ENCODE measurements at places on chromosomes 7 and 10.

- DNase-seq = no peak
Measured at GRCh38 chr7:67267914-67268313, 271.3 kb downstream of the TYW1 start.

DNA sequence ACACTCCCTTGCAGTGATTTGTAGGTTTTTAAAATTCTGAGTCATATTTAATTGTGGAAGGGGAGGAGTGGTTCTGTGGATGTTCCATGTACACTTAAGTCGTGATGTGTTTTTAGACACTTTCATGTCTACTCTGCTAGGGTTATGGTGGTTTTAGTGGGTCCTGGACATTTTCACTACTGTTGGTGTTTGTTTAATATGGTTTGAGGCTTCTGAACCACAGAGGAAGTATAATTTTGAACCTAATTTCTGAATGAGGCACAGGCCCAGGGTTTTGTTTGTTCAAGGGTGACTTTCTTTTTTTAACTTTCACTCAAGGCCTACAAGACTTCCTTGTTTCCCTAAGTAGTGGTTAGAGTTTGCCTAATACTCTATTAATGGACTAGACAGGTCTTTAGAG, 13.3 kb downstream of the SLC26A5 start:
- DNase-seq = no peak

- DNase-seq = no peak
Measured at GRCh38 chr7:143237366-143237765, 15.5 kb downstream of the TAS2R40 start.

DNA sequence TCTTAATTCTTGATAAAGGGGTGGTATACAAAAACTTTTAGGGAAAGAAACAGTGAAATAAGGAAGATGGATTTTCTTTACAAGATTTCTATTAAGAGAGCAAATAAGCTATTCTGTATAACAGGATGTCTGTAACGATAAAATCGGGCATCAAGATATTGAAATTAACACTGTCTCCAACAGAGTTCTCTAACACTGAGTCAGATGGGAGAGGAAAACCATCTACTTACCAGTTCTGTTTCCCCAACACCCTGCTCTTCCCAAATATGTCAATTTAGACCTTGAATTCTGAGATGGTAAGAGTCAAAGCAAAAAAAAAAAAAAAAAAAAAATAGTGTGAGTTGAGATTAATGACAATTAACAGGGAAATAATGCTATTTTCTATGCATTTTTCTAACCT, 23.0 kb downstream of the SMURF1 start:
- no peak for DNase-seq

GRCh38 chr10:69577268-69578232, 4.3 kb upstream of the NEUROG3 start:
- DNase-seq = no peak

GRCh38 chr7:151865070-151865670, 11.7 kb downstream of the PRKAG2 start:
- no peak for DNase-seq

GRCh38 chr7:104137971-104138370, 69.8 kb downstream of the ORC5 start:
- no peak for DNase-seq

DNA sequence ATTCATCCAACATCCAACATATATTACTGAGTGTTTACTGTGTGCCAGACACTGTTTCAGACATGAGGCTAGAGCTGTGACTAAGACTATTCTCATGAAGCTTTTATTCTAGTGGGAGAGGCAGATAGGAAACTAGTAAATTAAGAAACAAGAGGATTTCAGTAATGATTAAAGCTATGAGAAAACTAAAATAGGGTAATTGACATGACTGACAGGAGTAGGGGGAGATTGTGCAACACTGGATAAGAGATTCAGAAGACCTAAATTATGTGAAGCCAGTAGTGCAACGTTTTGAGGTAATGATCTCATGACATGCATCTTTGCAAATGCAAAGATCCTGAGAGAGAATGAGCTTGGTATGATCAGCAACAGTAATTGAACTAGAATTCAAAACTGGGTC, 48.6 kb upstream of the MKLN1 start:
- no peak for DNase-seq

DNA sequence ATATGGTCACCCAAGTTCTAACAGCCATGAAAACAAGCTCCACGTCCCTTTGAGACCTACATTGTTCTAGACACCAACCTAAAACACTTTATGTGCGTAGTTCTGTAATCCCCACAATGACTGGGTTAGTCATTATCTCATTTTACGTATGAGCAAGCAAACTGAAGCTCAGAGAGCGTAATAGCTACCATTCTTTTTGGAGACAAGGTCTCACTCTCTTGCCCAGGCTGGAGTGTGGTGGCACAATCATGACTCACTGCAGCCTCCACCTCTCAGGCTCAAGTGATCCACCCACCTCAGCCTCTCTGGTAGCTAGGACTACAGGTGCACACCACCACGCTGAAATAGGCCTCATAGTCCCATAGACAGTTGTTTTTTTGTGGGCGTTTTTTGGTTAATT, 10.5 kb downstream of the DAGLB start:
- DNase-seq = no peak

- DNase-seq = no peak
Measured at GRCh38 chr10:90790422-90790821, 67.4 kb downstream of the HTR7 start.

- DNase-seq = no peak
Measured at GRCh38 chr10:103448746-103449145, 3.4 kb downstream of the CALHM2 start.

DNA sequence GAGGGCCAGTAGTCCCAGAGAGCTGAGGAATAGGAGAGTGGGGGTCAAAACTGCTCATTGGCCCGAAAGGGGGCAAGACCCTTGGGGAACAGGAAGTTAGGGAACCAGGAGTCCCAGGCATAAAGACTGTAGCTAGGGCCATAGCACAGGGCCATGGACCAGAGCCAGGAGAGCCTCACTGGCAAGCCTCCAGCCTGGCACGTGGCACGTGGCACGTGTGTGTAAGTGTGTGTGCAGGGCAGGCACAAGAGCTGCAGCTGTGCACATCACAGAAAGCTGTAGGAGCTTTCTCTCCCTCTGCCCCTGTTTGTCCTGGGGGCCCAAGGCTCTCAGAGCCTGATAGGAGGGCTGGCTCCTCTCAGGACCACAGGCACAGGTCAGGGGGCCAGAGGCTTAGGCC, 47.8 kb upstream of the SLF2 start:
- DNase-seq = no peak

DNA sequence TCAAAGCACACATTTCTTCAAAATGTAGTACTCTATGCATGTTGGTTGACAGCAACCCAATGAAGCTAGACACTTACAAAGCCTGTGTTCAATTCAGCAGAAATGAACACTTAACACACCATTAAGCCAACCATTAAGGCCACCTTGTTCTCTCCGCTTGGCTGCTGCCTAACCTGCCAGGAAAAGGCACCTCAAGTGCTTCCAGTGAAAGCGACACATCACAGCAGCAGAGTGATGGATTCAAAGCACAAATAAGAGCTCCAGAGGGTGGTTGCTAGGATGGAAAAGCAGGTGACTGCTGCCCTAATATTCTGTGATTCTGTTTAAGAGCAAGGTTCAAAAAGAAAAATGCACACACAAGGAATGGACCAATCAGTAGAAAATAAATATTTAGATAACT, 81.5 kb upstream of the GNAI1 start:
- no peak for DNase-seq

DNA sequence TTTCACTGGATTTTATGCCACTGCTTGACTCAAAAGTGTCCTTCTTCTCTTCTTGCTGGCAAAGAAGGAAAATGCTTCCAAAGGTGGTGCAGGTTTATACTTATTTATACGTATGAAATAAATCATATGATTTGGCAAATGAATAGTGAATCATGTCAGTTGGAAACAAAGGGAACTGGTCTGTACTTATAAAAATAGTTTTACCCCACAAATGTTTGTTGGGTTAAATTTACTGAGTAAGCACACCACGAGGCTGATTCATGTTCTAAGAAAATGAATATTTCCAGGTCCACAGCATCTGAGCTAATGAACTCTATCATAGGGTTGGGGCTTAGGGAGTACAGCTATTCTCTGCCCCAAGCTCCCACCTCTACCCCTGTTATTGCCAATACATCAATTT, 232.2 kb downstream of the TRIL start:
- DNase-seq = no peak

GRCh38 chr7:128963327-128963757, 25.6 kb downstream of the IRF5 start:
- DNase-seq = no peak

DNA sequence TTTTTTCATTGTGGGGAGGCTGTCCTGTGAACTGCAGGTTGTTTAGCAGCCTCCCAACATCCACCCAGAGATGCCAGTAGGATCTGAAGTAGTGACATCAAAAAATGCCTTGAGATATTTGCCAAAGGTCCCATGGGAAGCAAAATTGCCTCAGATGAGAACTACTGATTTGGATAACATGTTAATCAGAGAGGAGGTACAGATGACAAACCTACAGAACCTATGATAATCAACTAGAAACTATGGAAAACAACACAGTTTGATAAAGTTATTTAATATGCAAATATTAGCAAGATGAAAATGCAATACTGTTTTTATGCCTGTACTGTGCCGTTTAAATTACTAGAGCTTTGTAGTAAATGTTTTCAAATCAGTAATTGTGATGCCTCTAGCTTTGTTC, 90.9 kb upstream of the NOBOX start:
- DNase-seq = no peak

GRCh38 chr10:106866244-106866845, 298.2 kb downstream of the SORCS1 start:
- DNase-seq = no peak

- DNase-seq = no peak
Measured at GRCh38 chr7:29126804-29127203, 19.5 kb downstream of the CPVL start.

GRCh38 chr7:18064242-18064838, 36.7 kb upstream of the PRPS1L1 start:
- no peak for DNase-seq

DNA sequence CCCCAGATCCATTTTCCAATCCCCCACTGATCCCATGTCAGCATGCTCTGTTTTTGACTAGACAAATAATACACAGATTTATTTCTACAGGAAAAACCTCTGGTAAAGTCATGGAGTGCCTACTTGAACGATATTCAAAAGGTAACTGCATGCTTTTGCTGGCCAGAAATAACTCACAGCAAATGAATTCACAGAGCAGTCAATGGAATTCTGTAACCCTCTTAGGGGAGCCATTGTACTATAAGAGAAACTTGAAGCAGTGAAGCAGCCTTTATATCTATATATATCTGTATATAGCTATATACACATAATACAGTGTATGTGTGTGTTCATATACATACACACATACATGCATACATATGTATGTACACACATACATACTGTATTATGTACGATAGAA, 29.0 kb upstream of the MEOX2 start:
- DNase-seq = no peak

DNA sequence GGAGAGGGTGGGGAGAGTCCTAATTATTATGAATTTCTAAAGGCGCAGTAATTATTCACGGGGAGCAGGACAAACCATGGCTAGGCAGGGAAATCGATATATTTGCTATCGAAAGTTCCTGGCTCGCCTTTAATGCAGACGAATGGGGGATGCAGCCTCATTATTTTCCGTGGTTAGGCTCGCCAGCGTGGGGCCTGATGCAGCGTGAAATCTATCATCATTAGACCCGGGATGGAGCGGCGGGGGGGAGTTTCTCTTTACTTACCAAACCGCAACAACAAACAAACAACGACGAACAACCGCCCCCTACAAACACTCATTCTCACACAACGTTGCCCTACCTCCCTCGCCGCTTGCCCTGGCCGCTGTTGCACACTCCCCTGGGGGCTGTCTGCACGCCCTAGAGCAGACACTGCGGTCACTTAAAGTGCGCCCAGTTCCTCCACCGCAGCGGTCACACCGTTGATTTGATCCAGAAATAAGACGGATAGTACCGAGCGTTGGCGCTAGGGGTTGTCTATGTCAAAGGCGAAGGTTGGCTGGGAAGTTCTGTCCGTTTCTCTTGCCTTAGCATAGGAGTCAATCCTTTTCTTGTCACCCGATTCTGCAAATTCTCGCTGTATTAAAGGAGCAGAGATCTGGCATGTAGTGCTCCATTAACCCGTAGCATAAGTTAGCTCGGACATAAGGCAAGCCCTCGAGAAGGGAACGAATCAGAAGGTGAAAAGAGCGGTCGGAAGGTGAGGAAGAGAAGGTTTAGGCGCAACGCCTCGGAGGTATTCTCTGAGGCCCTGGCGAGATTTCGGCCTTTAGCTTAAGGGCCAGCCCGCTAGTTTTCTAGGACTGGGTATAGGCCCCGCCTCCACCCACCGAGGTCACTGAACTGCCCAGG, 10.4 kb downstream of the NXPH1 start:
- no peak for DNase-seq

DNA sequence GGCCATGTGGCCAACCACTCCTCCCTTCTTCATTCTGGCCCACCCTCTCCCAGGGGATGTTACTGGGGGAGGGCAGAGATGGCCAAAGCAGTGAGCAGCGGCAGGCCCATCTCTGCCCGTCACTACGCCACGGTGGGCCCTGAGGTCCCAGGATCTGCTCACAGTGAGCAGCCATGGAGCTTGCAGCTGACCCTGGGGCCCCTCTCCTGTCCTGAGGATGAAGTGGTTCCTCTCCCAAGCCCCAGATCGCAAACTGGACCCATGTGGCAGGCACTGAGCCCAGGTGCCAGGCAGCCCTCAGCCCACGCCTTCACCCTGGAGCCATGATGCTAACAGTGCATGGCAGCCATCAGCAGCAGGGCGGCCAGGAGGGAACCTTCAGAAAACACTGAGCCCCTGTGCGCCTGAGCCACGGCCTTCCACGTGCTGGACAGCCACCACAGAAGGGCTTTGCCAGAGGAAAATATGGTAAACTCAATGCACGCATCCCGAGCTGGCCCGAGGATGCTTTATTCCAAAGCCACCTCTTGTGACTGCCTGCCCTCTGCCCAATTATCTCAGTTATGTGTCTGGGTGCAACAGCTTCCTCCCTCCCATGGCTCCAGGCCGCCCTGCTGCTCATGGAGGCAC, 485.7 kb downstream of the PTPRN2 start:
- no peak for DNase-seq

DNA sequence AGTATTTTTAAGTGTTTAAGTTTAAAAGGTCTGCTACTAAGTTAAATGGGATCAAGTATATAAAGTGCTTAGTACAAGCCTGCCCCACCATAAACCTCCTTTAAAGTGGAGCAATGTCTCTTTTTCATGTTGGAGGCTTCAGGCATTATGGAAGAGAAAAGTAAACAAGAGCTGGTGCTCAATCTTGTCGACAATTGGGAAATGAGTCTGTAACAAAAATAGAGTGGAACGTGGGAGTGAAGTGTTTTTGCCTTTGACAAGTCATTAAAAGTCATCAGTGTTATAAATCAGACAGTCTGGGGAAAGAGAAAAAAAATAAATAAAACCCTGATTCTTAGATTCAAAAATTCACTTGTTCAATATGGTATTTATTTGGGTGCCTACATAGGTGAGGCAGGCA, 44.7 kb downstream of the DNAJC12 start:
- DNase-seq = no peak

DNA sequence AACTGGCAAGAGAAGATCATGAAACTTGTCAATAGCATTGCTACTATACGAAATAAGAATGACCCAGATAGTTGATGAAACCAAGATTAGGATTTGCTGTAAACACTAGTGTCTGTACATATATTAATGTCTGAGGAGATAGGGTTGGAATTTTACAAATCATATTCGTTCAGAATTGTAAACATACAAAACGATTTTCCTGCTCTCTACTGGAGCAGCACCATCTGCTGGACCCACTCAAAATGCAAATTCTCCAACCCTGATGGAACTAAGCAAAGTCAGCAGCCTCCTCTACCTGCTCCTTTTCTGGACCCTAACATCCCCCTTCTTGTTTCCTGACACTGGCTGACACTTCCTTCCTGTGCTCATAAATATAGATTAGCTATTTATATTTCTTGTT, 29.4 kb upstream of the SGMS1 start:
- DNase-seq = no peak

- no peak for DNase-seq
Measured at GRCh38 chr7:50153148-50153547, 60.1 kb upstream of the ZPBP start.

Measured in stimulated activated CD8-positive, alpha-beta memory T cell treated with anti-CD3 and anti-CD28 coated beads, Interleukin-12 subunit alpha, Interleukin-12 subunit beta, amount 100 ng/mL, for 4 hours (primary cell).